Stomach (tissue), 19 donors: ENCODE measurements at places on chromosomes 2 and 18.
A peak's percentile ranks its signal among the peaks of the same experiment; 100 is the strongest.

GRCh38 chr2:235752846-235753245 lies 259.0 kb downstream of the AGAP1 start:
- DNase-seq: no peak
- H3K4me3 ChIP-seq: no peak overlapping the region
- no peaks in the 10 kb centered on the region for H3K27me3 ChIP-seq
- H3K27ac ChIP-seq: no peak overlapping the region
- peaks cover 43% of the 10 kb centered on the region for H3K36me3 ChIP-seq
- H3K4me1 ChIP-seq: peaks cover 13% of the 10 kb centered on the region

GRCh38 chr2:61178603-61179545 lies 16.9 kb downstream of the C2orf74 start:
- peaks cover 32% of the 10 kb centered on the region for H3K36me3 ChIP-seq
- peaks cover 48% of the 10 kb centered on the region for H3K4me1 ChIP-seq
- no peak for DNase-seq

GRCh38 chr18:59359576-59359952 lies 499 bp upstream of the LMAN1 start:
- H3K27ac ChIP-seq: peak overlapping the region; percentile 94
- H3K27me3 ChIP-seq: no peaks in the 10 kb centered on the region
- no peak for DNase-seq
- peaks cover 16% of the 10 kb centered on the region for H3K4me1 ChIP-seq
- H3K36me3 ChIP-seq: peaks cover 13% of the 10 kb centered on the region

- H3K36me3 ChIP-seq: no peaks in the 10 kb centered on the region
- no peaks in the 10 kb centered on the region for H3K4me1 ChIP-seq
- H3K27me3 ChIP-seq: no peaks in the 10 kb centered on the region
Observed at GRCh38 chr18:47748847-47749599, 181.4 kb downstream of the SMAD2 start.

GRCh38 chr2:218860950-218861381 lies 1.4 kb downstream of the WNT6 start:
- peaks cover 25% of the 10 kb centered on the region for H3K27me3 ChIP-seq
- H3K27ac ChIP-seq: no peak overlapping the region
- peaks cover 26% of the 10 kb centered on the region for H3K4me1 ChIP-seq
- H3K4me3 ChIP-seq: no peak overlapping the region
- H3K36me3 ChIP-seq: no peaks in the 10 kb centered on the region

DNA sequence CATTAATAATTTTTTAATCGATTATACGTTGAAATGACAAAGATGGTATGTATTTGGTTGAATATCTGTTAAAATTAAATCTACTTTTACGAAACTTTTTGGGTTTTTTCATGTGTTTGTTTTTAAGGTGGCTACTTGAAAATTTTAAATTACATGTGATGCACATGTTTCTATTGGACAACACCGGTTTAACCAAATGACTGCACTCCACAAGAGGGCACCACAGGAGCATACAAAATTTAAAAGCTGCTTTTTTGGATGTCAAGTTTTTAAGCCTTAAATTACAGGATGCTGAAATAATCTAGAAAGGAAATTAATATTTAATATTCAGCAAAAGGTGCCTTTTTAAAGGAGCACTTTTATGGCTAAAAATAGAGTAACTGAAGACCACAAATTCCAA lies 98.7 kb downstream of the ACVR1 start:
- H3K27me3 ChIP-seq: no peaks in the 10 kb centered on the region
- DNase-seq: peak; percentile 62
- H3K36me3 ChIP-seq: peaks cover 59% of the 10 kb centered on the region

DNA sequence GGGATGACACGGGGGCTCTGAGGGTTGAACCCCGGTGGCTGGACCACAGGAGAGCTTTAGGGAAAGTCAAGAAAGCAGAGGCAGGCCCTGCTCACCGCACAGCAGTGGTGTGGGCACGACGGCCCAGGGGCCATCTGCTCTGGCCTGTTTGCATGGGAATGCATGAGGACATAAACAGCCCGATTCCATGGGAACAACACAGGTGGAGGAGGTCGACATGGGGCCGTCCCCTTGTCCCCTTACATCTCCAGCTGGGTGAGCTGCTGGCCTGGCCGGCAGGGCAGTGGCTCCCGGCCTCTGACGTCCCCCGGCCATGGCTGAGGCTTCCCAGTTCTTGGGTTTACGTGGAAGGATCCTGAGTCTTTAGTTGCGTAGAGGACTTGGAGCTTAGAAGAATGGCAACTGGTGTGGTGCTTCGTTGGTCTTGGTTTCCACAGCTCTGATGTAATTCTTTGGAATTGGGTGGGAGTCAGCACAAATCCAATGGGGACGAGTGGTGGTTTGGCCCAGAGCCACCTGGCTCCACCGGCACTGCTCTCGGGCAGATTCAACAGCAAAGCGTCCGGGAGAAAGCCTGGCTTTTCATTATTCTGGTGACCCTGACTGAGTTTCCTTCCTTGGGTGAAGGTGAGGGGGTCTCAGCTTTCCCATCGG lies 98.3 kb upstream of the HDAC4 start:
- H3K4me3 ChIP-seq: no peak overlapping the region
- peaks cover 25% of the 10 kb centered on the region for H3K4me1 ChIP-seq
- no peaks in the 10 kb centered on the region for H3K36me3 ChIP-seq
- no peak overlapping the region for H3K27ac ChIP-seq

DNA sequence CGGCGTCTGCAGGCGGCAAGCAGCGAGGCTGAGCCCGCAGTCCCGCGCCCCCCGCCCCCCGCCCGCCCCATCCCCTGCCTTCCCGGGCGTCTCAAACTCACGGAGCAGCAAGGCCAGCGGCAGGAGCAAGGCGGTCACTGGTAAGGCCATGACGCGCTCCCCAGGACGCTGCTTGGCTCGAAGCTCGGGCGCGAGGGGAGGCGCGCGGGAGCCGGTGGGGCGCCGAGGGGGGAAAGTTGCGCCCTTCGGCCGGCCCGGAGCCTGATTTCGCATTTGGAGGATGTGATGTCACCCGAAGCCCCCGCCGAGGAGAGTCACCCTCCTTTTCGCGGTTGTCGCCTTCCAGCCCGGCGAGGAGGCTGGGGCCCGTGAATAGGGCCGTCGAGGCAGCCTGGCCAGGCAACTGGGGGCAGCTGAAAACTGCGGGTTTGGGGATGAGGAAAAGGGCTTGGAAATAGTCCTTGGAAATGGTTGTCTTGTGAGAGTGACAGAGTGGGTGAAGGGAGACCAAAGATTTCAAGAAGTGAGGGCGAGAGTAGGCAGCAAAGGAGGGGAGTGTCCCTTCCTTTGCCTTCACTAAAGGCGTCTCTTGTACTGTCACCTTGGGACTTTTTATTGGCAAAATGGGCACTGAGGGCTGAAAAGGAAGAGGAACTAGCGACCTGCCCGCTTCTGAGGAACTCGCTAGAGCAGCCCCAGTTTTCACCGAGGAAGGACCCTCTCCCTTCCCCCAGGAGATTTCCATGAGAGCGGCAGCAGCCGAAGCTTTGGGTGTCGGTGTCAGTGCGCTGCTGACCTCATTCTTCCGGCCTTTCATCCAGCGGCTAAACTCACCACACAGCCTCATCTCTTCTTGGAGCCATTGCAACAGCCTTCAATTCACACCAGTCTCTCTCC lies at the start of gene CD8A:
CD8A (minus strand) TSS at position 238 of the 897 bp plus-strand sequence; CDS start at position 150, 88 bp downstream.
- peak within 1 kb of the TSS; percentile 52 for H3K27ac ChIP-seq
- peaks cover 88% of the 10 kb centered on the region for H3K27me3 ChIP-seq
- peak within 1 kb of the TSS; percentile 39 for H3K4me3 ChIP-seq
- DNase-seq: peak; percentile 62

GRCh38 chr2:43540021-43540779 lies 55.6 kb downstream of the THADA start:
- no peak overlapping the region for H3K4me3 ChIP-seq
- H3K27me3 ChIP-seq: no peaks in the 10 kb centered on the region
- H3K36me3 ChIP-seq: no peaks in the 10 kb centered on the region
- peak overlapping the region; percentile 75 for H3K27ac ChIP-seq
- peak; percentile 43 for DNase-seq

GRCh38 chr2:16105669-16106281 lies 165.4 kb downstream of the MYCN start:
- DNase-seq: peak; percentile 65
- H3K27ac ChIP-seq: no peak overlapping the region
- peaks cover 10% of the 10 kb centered on the region for H3K4me1 ChIP-seq

GRCh38 chr2:158015428-158016076 lies 86.1 kb upstream of the UPP2 start:
- no peak overlapping the region for H3K4me3 ChIP-seq
- no peak for DNase-seq
- H3K27ac ChIP-seq: no peak overlapping the region
- H3K27me3 ChIP-seq: no peaks in the 10 kb centered on the region

DNA sequence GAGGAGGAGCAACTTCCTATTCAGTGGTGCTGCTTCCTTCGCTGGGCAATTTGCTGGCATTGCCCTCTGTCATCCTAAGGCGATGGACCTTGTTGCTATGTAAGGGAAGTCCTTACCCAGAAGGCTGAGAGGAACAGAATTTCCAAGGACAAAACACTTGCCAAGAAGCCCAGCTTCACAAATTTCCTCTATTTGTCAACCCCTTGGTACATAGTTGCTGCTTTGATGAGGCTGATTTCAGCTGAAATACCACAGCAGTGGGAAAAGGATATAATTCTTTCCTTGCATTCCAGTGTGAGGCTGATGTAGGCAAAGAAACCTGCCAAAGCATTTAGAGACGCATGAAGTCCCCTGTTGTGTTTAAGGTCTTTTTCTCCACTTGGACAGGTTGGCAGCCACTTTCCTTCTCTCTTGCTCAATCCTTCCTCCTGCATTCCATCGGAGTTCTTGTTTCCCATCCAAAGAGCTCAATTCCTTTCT lies 16.4 kb upstream of the ST3GAL5 start:
- H3K4me3 ChIP-seq: no peak overlapping the region
- no peaks in the 10 kb centered on the region for H3K27me3 ChIP-seq
- H3K27ac ChIP-seq: peak overlapping the region; percentile 68
- peak; percentile 36 for DNase-seq

DNA sequence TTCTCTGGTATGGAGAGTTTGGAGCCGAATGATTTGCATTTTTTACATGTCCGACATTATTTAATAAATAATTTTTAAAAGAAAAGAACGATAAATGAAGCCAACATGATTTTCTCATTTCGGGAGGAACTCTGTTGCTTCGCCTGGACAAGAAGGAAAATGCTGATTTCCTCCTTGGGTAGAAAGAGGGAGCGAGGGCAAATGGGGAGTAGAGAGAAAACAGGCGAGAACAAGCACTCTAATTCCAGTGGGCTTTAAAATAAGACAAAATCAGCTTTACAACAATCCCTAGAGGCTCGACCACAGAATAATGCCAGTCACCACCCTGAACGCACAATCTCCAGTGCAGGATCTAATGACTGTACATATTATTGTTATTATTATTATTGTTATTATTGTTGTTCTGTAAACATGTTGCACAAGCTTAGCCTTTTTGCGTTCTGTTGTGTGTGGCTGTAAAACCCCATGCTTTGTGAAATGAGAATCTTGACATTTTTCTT lies 3.7 kb downstream of the DLX1 start:
- peaks cover 100% of the 10 kb centered on the region for H3K27me3 ChIP-seq
- no peak overlapping the region for H3K27ac ChIP-seq
- no peak overlapping the region for H3K4me3 ChIP-seq
- no peaks in the 10 kb centered on the region for H3K36me3 ChIP-seq
- peaks cover 51% of the 10 kb centered on the region for H3K4me1 ChIP-seq

GRCh38 chr18:46289463-46289862 lies 185.3 kb downstream of the HAUS1 start:
- no peak for DNase-seq
- H3K27me3 ChIP-seq: no peaks in the 10 kb centered on the region
- H3K36me3 ChIP-seq: no peaks in the 10 kb centered on the region
- H3K27ac ChIP-seq: no peak overlapping the region

- peak; percentile 93 for DNase-seq
- no peaks in the 10 kb centered on the region for H3K4me1 ChIP-seq
- no peaks in the 10 kb centered on the region for H3K36me3 ChIP-seq
- no peak overlapping the region for H3K27ac ChIP-seq
- no peak overlapping the region for H3K4me3 ChIP-seq
- H3K27me3 ChIP-seq: no peaks in the 10 kb centered on the region
Observed at GRCh38 chr2:162840598-162841246, 2.2 kb upstream of the KCNH7 start.

DNA sequence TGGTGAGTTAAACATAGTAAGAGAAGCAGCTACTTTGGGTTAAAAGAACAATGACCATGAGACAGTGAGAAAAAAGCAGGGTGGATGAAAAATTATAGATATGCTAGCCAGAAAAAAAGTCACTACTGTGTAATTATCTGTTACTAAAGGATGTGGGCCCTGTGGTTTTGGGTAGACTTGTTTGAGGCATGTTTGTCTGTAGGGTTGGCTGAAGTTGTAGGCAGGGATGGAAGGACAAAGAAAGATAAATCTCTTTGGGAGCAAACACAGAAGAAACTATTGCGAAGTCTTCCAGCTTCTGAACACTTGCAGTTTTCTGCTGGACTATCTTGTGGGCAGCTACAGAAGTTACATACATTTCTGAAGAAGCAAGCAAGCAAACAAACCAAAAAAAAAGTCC lies 28.2 kb downstream of the RND3 start:
- no peak overlapping the region for H3K4me3 ChIP-seq
- no peaks in the 10 kb centered on the region for H3K27me3 ChIP-seq
- H3K36me3 ChIP-seq: no peaks in the 10 kb centered on the region
- no peak overlapping the region for H3K27ac ChIP-seq
- H3K4me1 ChIP-seq: no peaks in the 10 kb centered on the region

DNA sequence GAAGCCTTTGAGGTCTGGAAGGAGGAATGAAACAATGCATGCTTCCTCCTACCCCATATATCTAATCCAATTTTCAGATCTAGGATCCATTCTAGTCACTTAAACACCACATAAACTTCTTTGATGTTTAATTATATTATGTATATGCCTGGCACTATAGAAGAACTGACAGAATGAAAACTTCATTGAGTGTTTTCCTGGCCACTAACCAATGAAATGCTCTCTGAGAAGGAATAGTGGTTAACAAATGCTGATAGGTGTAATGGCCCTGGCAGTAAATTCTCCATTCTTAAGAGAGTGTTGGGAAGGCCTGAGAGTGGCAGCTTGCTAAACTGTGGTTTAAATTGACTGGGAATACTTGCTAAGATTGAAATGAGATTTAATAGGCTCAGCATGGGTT lies 710.0 kb downstream of the LRRTM4 start:
- no peaks in the 10 kb centered on the region for H3K4me1 ChIP-seq
- no peaks in the 10 kb centered on the region for H3K36me3 ChIP-seq
- no peak overlapping the region for H3K4me3 ChIP-seq
- no peak for DNase-seq
- no peaks in the 10 kb centered on the region for H3K27me3 ChIP-seq

DNA sequence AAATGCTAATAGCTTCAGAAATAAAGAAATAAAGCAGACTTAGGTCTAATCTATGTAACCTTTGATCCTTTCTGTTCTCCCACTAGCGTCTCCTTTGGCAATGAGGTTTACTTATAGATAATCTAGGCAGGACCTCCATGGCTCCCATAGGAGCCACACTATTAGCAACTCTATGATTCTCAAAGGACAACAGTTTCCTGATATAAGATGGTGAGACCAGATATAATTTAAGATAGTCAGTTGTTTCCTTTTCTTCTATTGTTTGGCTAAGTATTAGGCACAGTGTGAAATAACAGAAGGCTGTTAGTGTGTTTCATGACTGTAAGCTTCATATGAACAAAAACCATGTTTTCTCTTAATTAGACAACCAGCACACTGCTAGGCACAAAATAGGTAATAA lies 58.7 kb upstream of the SCN9A start:
- H3K27ac ChIP-seq: no peak overlapping the region
- no peak overlapping the region for H3K4me3 ChIP-seq
- no peaks in the 10 kb centered on the region for H3K27me3 ChIP-seq
- no peak for DNase-seq
- no peaks in the 10 kb centered on the region for H3K4me1 ChIP-seq
